ENCODE measurements at places on chromosomes 1 and 21.
A peak's percentile ranks its signal among the peaks of the same experiment; 100 is the strongest.

DNA sequence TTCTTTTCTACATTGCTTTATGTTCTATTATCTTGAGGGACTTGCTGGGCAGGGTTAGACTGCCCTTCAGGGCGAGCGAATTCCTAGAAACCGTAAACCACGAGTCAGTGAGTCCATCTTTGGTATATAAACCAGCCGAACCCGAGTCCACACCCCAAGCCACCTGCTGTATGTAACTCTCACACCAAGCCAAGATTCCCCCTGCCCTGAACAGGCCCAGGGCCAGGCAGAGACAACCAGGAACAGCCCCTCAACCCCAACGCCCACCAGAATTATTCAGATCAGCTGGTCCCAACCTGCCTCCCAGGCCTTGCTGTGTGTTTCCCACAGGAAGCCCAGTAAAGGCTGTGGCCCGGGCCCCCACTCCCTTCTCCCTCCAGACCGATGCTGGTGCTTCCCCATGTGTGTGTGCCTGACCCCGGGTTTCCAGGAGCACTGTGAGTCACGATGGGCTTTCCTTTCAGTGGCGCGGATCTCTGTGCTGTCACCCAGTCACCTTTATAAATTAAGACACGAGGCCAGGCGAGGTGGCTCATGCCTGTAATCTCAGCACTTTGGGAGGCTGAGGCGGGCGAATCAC, 17.1 kb downstream of the KIF17 start:
- H3K4me3 ChIP-seq: no peak overlapping the region
- H3K36me3 ChIP-seq: no peaks in the 10 kb centered on the region
- H3K27me3 ChIP-seq: no peaks in the 10 kb centered on the region
- DNase-seq: no peak
- H3K27ac ChIP-seq: no peak overlapping the region
- peaks cover 19% of the 10 kb centered on the region for H3K4me1 ChIP-seq

DNA sequence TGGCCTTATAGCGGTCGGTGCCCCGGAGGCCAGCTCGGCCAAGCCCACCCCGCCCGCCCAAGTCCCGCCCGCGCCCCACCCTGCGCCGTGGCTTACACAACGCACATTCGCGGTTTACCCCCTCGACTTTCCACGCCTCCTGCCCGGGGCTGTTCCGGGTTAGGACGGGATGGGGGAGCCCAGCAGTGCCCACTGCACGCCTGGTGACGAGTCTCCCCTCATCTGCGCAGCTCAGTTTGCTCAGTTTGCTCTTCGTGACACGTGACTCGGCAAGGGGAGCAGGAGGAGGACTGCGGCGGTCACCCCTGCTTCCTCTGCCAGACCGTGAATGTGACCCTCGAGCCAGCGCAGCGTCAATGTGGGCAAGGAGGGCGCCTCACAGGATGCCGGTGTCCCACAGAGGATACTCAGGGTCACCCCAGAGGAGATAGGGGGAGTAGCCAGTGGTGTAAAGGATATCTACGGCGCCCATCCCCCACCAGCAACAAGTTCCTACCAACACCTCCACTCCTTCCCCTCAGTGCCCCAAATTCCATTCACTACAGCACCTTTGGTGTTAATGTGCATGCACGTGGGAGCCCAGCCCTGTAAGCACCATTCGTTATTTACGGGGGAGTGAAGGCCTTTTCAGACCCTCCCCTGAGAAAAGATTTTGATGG, 350 bp upstream of the S100A6 start:
- no peak overlapping the region for H3K4me3 ChIP-seq
- H3K36me3 ChIP-seq: no peaks in the 10 kb centered on the region
- no peak for DNase-seq
- H3K27ac ChIP-seq: no peak overlapping the region
- no peaks in the 10 kb centered on the region for H3K27me3 ChIP-seq
- H3K4me1 ChIP-seq: peaks cover 50% of the 10 kb centered on the region

- H3K4me3 ChIP-seq: peak overlapping the region; percentile 54
- H3K36me3 ChIP-seq: no peaks in the 10 kb centered on the region
- DNase-seq: no peak
Observed at GRCh38 chr21:29155118-29155932, 24.9 kb downstream of the MAP3K7CL start.

DNA sequence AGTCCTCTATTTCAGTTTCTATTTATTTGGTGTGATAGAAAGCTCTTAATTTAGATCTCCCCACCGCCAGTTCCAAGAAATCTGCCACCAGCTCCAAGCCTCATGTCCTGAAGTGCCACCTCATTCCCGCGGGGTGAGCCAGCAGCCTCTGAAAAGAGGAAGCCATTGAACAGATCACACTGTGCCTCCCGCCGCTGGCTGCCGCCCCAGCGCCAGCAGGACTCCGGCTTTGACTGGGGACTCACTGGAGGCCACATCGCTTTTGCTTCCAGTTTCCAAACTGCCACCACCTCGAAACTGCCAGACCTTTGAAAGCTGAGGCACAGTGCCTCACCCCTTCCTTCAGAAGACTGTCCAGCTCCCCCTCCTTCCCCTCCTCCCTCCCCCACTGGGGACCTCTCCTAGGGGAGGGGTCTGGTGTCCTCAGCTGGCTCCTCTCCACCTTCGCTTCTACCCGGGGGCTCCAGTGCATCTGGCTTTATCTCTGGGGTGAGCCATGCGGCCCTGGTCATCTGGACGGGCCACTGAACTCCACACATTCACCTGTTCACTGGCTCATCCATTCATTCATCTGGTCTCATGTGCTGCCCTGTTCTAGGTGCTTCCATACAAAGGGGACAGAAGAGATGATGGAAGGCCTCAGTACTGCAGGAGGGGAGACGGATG, 58.9 kb downstream of the VPS26C start:
- H3K27ac ChIP-seq: no peak overlapping the region
- H3K4me3 ChIP-seq: no peak overlapping the region
- H3K36me3 ChIP-seq: peaks cover 14% of the 10 kb centered on the region
- DNase-seq: peak; percentile 79

DNA sequence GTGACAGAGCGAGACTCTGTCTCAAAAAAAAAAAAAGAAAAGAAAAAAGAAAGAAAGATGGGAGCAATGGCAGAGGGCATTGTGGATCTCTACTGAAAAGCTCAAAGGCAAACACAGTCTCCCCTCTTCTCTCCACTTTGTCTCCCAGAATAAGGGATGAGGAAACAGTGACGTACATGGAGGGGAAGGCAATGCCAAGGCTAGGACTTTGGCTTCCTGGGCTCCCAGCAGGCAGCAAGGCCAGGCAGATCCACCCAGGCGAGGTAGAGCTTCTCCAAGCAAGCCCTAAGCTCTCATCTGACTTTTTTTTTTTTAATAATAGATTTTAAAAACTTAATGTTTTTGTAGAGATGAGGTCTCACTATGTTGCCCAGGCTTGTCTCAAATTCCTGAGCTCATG, 4.6 kb downstream of the ARHGEF2 start:
- DNase-seq: no peak
- H3K27ac ChIP-seq: peak overlapping the region; percentile 80
- peaks cover 81% of the 10 kb centered on the region for H3K4me1 ChIP-seq
- no peak overlapping the region for H3K4me3 ChIP-seq

DNA sequence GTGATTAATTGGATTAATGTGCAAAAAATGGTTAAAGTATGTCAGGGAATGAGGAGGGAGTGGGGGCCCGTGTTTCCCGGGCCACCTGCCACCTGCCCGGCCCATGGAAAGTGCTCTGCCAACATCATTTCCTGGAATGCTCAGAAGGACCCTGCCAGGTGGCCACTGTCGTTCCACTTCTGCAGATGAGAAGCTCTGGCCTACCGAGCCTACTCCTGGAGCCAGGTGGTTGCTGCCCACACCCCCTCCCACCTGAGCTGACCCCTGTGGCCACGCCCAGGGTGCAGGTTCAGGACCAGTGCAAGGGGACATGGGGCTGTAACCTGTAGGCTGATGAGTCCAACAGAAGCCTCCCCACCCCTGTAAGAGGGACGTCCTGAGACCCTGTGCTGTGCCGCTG, 99.7 kb downstream of the PRDM16 start:
- no peaks in the 10 kb centered on the region for H3K36me3 ChIP-seq
- DNase-seq: no peak
- H3K4me3 ChIP-seq: no peak overlapping the region
- H3K4me1 ChIP-seq: peaks cover 6% of the 10 kb centered on the region
- no peak overlapping the region for H3K27ac ChIP-seq

DNA sequence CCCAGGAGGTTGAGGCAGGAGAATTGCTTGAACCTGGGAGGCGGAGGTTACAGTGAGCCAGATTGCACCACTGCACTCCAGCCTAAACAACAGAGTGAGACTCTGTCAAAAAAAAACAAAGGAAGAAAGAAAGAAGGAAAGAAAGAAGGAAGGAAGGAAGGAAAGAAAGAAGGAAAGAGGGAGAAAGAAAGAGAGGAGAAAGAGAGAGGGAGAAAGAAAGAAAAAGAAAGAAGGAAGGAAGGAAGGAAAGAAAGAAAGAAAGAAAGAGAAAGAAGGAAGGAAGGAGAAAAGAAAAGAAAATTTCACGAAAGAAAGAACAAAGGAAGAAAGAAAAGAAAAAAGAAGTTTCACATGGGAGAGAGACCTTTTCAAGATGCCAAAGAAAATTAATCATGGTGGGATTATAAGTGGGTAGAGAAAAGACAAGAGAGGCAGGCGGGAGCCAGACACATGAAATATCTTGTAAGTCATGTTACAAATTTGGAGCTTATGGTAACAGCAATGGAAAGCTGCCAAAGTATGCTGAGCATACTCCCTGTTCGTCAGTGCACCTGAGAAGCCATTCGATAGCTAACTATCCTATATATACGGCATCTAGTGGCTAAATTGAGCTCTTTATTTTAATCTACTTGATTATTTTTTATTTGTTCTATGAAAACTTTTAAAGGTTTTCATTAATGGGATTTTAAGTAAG, 41.3 kb upstream of the TNFSF4 start:
- peaks cover 4% of the 10 kb centered on the region for H3K36me3 ChIP-seq
- DNase-seq: no peak
- peaks cover 9% of the 10 kb centered on the region for H3K4me1 ChIP-seq
- H3K4me3 ChIP-seq: no peak overlapping the region
- H3K27me3 ChIP-seq: no peaks in the 10 kb centered on the region

DNA sequence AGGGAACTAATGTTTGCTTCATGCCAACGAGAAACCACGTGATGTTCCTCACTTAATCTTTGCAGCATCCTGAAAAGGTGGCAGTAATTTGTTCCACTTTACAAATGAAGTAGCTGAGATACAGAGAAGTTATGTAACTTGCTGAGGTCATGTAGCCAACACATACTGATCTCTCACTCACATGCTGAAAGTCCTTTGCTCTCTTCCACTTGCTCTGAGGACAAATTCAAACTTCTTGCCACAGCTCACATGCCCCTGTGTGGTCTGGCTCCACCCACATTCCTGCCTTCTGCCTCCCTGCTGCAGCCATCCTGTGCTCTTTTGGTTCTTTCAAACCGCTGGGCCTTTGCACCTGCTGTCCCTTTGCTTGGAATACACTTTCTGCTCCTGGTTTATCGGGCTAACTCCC, 55.4 kb downstream of the TMCO4 start:
- no peak for DNase-seq
- no peaks in the 10 kb centered on the region for H3K27me3 ChIP-seq
- no peaks in the 10 kb centered on the region for H3K4me1 ChIP-seq
- peaks cover 12% of the 10 kb centered on the region for H3K36me3 ChIP-seq

DNA sequence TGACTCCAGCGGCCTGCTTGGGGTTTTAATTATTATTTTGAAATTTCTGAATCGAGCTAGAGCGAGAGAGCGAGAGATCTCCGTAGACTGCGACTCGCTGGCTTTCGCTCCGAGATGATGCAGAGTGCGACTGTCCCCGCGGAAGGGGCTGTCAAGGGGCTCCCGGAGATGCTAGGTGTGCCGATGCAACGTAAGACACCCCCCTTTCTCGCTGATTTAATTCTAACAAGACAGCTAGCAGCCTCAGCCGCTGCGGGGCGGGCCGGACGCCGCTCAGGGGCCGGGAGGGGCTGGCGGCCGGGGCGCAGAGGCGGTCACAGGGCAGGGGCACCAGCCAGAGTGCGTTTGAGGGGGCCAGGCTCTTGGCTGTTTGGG, 339 bp downstream of the LHX4 start:
- peaks cover 70% of the 10 kb centered on the region for H3K27me3 ChIP-seq
- H3K4me3 ChIP-seq: peak overlapping the region; percentile 73
- peaks cover 27% of the 10 kb centered on the region for H3K4me1 ChIP-seq
- DNase-seq: no peak
- H3K36me3 ChIP-seq: no peaks in the 10 kb centered on the region

DNA sequence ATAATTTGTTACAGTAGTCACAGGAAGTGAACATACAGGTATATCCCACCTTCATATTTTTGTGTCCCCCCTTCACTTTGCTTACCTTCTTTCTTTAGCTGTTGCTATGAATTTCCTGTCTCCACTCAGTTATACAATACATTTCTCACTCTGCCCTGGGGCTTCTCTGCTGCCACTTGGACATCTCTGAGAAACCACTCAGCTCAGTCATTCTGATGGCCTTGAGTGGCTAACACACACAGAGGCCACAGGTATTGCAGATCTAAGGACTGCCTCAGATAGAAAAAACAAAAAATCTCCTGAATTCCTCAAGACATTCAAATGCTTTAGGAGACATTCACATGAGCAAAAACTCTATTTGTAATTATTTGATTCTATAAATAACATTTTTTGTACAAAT, 87.7 kb downstream of the OLFM3 start:
- no peak for DNase-seq
- no peaks in the 10 kb centered on the region for H3K4me1 ChIP-seq
- peaks cover 4% of the 10 kb centered on the region for H3K27me3 ChIP-seq

GRCh38 chr1:171515299-171515698, 30.0 kb downstream of the PRRC2C start:
- peaks cover 40% of the 10 kb centered on the region for H3K36me3 ChIP-seq
- H3K27ac ChIP-seq: no peak overlapping the region
- DNase-seq: no peak
- peaks cover 3% of the 10 kb centered on the region for H3K4me1 ChIP-seq
- no peak overlapping the region for H3K4me3 ChIP-seq

DNA sequence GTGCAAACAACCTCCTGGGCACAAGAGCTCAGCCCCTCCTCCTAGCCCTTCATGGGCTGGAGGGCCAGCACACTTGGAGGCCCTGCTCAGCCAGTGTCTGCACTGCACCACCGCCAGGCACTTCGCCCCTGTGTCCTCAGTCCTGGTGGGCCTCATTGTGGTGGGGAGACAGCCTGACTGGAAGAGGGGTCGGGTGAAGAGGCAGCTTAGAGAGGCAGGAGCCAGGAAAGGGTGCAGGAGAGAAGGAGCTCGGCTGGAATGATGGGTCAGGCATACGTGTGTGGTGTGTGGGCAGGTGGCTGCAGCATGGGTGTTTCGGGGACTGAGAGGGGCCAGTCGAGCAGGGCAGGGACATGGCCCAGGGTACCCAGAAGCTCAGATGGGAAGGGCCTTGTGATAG, 4.1 kb downstream of the WNT3A start:
- H3K27me3 ChIP-seq: peaks cover 46% of the 10 kb centered on the region
- no peaks in the 10 kb centered on the region for H3K36me3 ChIP-seq
- H3K4me3 ChIP-seq: no peak overlapping the region

- peak overlapping the region; percentile 98 for H3K27ac ChIP-seq
- DNase-seq: no peak
- H3K27me3 ChIP-seq: no peaks in the 10 kb centered on the region
- no peaks in the 10 kb centered on the region for H3K36me3 ChIP-seq
- H3K4me1 ChIP-seq: peaks cover 80% of the 10 kb centered on the region
Observed at GRCh38 chr1:201539561-201540431, 869 bp downstream of the NAV1 start.

All from osteocyte (in vitro differentiated cells).